GM23248 (cell line): ENCODE measurements at places on chromosomes 3 and 15. TPM values are rescaled to one million over a fixed set of nuclear protein-coding genes. Genes with fewer than 3 reads are reported as not detected.

GRCh38 chr3:17065315-17065714 is 180.6 kb downstream of the PLCL2 start:
- peaks cover under 1% of the 10 kb centered on the region; the same call in 1 of the 2 replicates for H3K4me1 ChIP-seq
- H3K27me3 ChIP-seq: no peaks in the 10 kb centered on the region
- H3K4me3 ChIP-seq: no peak overlapping the region
- H3K36me3 ChIP-seq: no peaks in the 10 kb centered on the region

The GATA2 gene
- total RNA-seq: 23.8 and 28.6 TPM in 2 replicates

GRCh38 chr3:24483873-24484272 is 10.8 kb downstream of the THRB start:
- H3K27me3 ChIP-seq: no peaks in the 10 kb centered on the region
- H3K4me1 ChIP-seq: peaks cover 11% of the 10 kb centered on the region
- no peaks in the 10 kb centered on the region for H3K36me3 ChIP-seq
- no peak overlapping the region for H3K27ac ChIP-seq
- no peak overlapping the region for H3K4me3 ChIP-seq
- DNase-seq: no peak

The CLDN18 gene
- total RNA-seq: not detected in 2 replicates

GRCh38 chr15:42804739-42805138 is 67.8 kb upstream of the CDAN1 start:
- H3K27me3 ChIP-seq: no peaks in the 10 kb centered on the region
- no peaks in the 10 kb centered on the region for H3K36me3 ChIP-seq
- no peak overlapping the region for H3K4me3 ChIP-seq

- no peaks in the 10 kb centered on the region for H3K27me3 ChIP-seq
- H3K4me3 ChIP-seq: peak overlapping the region; percentile 48
- peak; percentile 40 for DNase-seq
These were observed 31.1 kb upstream of the RASA2 start for GRCh38 chr3:141455603-141456300.

DNA sequence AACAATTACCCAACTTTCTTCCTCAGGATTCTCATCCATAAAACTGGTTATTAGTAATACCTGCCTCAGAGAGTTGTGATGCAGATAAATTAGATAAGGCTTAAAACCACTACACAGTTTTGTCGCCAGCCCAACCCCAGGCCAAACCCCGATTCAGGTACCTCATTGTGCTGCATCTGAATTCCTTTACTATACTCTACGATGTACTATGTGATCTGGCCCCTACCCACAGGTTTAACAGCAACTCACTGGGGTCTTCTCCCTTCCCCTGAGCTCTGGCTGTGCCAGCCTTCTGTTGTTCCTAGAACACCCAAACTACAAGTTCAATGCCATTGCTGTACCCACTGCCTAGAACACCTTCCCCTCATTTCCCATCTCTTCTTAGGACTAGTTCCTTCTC is 64.6 kb downstream of the MYO5A start:
- DNase-seq: peak; percentile 16
- H3K36me3 ChIP-seq: no peaks in the 10 kb centered on the region
- H3K27ac ChIP-seq: no peak overlapping the region
- H3K4me3 ChIP-seq: no peak overlapping the region

GRCh38 chr3:128867200-128868125 is 12.0 kb upstream of the ACAD9 start:
- H3K36me3 ChIP-seq: no peaks in the 10 kb centered on the region
- H3K4me3 ChIP-seq: no peak overlapping the region
- DNase-seq: no peak
- H3K27me3 ChIP-seq: no peaks in the 10 kb centered on the region

The ZNF660 gene
- 0.76 and 0.97 TPM in 2 replicates for total RNA-seq

GRCh38 chr3:122515020-122515468 is 305 bp upstream of the KPNA1 start:
- H3K4me1 ChIP-seq: peaks cover 15% of the 10 kb centered on the region; the same call in 1 of the 2 replicates
- peak overlapping the region; percentile 81 for H3K4me3 ChIP-seq
- DNase-seq: no peak
- no peaks in the 10 kb centered on the region for H3K27me3 ChIP-seq
- no peak overlapping the region; the same call in 1 of the 2 replicates for H3K27ac ChIP-seq
- no peaks in the 10 kb centered on the region for H3K36me3 ChIP-seq

DNA sequence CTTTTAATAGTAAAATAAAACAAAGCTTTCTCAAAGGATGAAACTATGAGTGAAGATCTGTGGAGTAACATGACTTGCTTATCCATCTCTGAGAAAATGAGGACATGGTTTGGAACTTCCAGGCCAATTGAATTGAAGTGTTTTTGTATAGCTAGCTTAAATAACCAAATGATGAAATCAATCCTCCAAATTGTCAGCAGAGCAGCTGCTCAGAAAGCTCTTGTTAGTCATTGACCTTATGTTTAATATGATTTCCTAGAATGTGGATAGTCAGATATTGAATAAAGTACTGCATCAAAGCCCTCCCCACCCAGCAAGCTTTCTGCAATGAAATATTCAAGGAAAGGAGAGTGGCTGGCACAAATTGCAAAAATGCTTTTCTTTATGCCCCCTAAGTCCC is 437.2 kb downstream of the MFSD1 start:
- no peaks in the 10 kb centered on the region for H3K36me3 ChIP-seq
- H3K27me3 ChIP-seq: no peaks in the 10 kb centered on the region
- no peak overlapping the region for H3K27ac ChIP-seq
- peaks cover 37% of the 10 kb centered on the region for H3K4me1 ChIP-seq
- no peak overlapping the region for H3K4me3 ChIP-seq
- DNase-seq: peak; percentile 51

DNA sequence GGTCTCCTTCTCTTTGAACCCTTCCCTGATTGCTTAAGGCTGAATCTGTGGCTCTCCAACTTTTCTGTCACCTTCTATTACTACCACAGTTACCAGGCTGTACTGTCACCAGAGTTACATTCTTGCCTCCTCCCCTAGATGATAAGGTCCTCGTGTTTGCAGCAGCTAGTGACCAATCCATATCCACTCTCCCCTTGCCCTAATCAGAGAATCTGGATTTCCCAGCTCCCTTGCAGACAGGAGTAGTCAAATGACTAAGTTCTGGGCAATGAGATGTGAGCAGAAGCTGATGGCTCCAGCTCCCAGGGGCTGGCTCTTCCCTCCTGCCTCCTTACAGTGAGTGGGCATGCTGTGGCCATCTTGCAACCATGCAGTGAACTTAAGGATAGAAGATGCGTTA is 95.4 kb upstream of the VGLL4 start:
- H3K27me3 ChIP-seq: no peaks in the 10 kb centered on the region
- DNase-seq: peak; percentile 43
- H3K4me3 ChIP-seq: no peak overlapping the region
- no peaks in the 10 kb centered on the region for H3K4me1 ChIP-seq
- no peaks in the 10 kb centered on the region for H3K36me3 ChIP-seq
- no peak overlapping the region for H3K27ac ChIP-seq

The CLEC3B gene
- 42.1 and 45.4 TPM in 2 replicates for total RNA-seq

- no peak overlapping the region for H3K27ac ChIP-seq
- no peaks in the 10 kb centered on the region for H3K27me3 ChIP-seq
- no peaks in the 10 kb centered on the region for H3K36me3 ChIP-seq
- H3K4me1 ChIP-seq: peaks cover 15% of the 10 kb centered on the region
These were observed 39.6 kb upstream of the PDZRN3 start for GRCh38 chr3:73664389-73664788.

DNA sequence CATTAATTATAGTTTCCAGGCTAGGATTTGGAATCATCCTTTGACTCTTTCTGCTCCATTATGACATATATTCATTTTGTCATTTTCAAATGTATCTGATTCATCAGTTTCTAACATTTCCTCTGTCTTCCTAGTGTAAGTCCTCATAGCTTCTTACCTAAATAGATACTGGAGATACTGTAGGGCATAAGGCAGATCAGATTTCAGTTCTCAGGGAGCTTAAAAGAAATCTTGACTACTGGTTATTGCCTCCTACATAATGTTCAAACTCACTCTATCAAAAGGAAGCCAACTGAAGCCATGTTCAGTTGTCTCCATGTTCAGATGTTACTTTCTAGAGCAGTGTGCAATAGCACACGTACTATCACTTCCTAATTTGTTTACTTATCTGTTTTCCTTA is 29.6 kb upstream of the CTDSPL2 start:
- H3K4me1 ChIP-seq: no peaks in the 10 kb centered on the region
- H3K36me3 ChIP-seq: no peaks in the 10 kb centered on the region; the same call in 1 of the 2 replicates
- H3K27me3 ChIP-seq: no peaks in the 10 kb centered on the region
- no peak overlapping the region for H3K4me3 ChIP-seq
- no peak overlapping the region for H3K27ac ChIP-seq

GRCh38 chr15:74525309-74525708 is 15.7 kb upstream of the ARID3B start:
- peak overlapping the region; percentile 28; the same call in 1 of the 2 replicates for H3K27ac ChIP-seq
- no peak overlapping the region for H3K4me3 ChIP-seq
- H3K4me1 ChIP-seq: peaks cover 28% of the 10 kb centered on the region
- DNase-seq: peak; percentile 24
- no peaks in the 10 kb centered on the region for H3K27me3 ChIP-seq

DNA sequence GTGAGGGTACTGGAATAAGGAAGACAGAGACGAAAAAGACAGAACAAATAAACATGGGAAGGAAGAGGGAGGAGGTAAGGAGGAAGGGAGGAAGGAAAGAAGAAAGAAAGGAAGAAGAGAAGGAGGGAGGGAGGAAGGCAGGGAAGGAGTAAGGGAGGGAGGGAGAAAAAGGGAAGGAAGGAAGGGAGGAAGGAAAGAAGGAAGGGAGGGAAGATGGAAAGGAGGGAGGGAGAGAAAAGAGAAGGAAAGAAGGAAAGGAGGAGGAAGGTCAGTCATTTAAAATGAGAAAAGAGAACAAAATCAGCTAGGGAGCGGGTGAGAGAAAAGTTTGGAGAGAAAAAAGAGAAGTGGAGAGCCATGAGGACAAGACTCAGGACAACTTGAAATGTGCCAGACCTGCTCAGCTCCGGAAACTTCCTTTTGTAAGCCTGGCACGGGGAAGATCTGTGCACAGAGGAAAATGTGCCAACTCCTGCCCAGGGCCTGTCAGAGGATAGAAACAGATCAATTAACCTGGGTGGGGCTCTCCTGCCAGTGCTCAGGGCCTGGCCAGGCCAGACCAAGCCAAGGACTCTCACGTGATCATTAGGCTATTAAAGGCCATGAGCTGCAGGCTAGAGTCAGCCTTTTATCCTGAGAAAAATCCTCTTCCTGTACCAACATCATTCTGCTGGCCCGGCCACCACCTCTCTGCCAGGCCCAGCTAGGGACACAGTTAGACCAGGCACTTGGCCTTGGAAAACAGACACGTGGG is 50.1 kb upstream of the BCL6 start:
- H3K27me3 ChIP-seq: no peaks in the 10 kb centered on the region

GRCh38 chr15:66405007-66405406 is 18.3 kb downstream of the MAP2K1 start:
- no peaks in the 10 kb centered on the region for H3K36me3 ChIP-seq
- H3K4me1 ChIP-seq: peaks cover 31% of the 10 kb centered on the region
- no peak overlapping the region for H3K4me3 ChIP-seq
- DNase-seq: no peak
- H3K27me3 ChIP-seq: no peaks in the 10 kb centered on the region

The RASGRP1 gene
- total RNA-seq: 1.5 and 3.0 TPM in 2 replicates

- DNase-seq: no peak
These were observed 69.7 kb downstream of the MRPL46 start for GRCh38 chr15:88397506-88397905.

GRCh38 chr3:128995737-128996136 is 1.9 kb upstream of the CFAP92 start:
- H3K4me3 ChIP-seq: no peak overlapping the region
- H3K27me3 ChIP-seq: peaks cover 64% of the 10 kb centered on the region
- H3K36me3 ChIP-seq: no peaks in the 10 kb centered on the region
- DNase-seq: no peak
- H3K27ac ChIP-seq: no peak overlapping the region

DNA sequence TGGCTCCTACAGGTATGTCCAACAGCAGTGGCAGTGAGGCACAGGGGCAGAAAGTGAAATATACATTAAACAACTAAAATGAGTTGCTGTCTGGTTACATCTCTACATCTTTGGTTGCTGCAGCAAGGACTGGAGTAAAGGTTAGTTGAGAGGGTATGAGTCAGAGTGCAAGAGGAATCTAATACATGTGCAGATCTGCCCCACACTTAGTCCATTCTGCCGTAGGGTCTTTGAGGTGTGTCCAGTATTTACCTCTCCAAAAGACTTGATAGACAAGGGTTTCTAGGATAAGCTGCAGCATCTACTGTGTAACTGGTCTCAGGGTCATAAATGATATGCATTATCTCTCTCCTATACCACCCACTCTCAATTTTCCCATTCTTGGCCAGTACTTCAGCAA is 6.2 kb upstream of the NEDD4 start:
- H3K36me3 ChIP-seq: no peaks in the 10 kb centered on the region
- no peak for DNase-seq
- peaks cover 8% of the 10 kb centered on the region for H3K4me1 ChIP-seq
- H3K4me3 ChIP-seq: no peak overlapping the region
- no peaks in the 10 kb centered on the region for H3K27me3 ChIP-seq

- no peaks in the 10 kb centered on the region for H3K36me3 ChIP-seq
- DNase-seq: no peak
- no peaks in the 10 kb centered on the region for H3K4me1 ChIP-seq
These were observed 1030.0 kb downstream of the TBL1XR1 start for GRCh38 chr3:176167272-176167671.

The GADL1 gene
- total RNA-seq: 0.13 TPM in 1 of 2 replicates, not detected in the other

DNA sequence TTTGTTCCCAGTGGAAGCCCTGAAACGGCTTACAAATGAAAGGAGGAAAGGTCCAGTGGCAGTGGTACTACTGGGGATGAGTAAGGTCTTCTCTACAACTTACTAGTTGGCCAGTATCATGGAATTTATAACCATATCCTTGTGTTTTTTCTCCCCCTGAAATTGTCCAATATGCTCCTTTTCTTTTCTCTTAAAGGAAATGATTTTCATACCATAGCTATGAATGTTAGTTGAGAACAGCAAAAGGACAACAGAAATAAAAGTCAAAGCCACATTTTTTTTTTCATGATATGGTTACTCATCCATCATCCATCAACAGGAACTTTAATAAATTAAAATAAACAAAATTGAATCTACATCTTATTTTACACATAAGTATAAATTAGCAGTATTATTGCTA is 450.4 kb downstream of the MFSD1 start:
- DNase-seq: peak; percentile 76
- H3K4me1 ChIP-seq: peaks cover 31% of the 10 kb centered on the region
- peaks cover 4% of the 10 kb centered on the region; the same call in 1 of the 2 replicates for H3K27me3 ChIP-seq
- peak overlapping the region; percentile 38 for H3K4me3 ChIP-seq

The ZNF80 gene
- total RNA-seq: not detected in 2 replicates

GRCh38 chr3:98603580-98603979 is 10.2 kb upstream of the CPOX start:
- no peak overlapping the region for H3K27ac ChIP-seq
- H3K36me3 ChIP-seq: no peaks in the 10 kb centered on the region
- no peak overlapping the region for H3K4me3 ChIP-seq
- H3K27me3 ChIP-seq: no peaks in the 10 kb centered on the region

The ZFYVE19 gene
- total RNA-seq: 24.2 and 33.5 TPM in 2 replicates

DNA sequence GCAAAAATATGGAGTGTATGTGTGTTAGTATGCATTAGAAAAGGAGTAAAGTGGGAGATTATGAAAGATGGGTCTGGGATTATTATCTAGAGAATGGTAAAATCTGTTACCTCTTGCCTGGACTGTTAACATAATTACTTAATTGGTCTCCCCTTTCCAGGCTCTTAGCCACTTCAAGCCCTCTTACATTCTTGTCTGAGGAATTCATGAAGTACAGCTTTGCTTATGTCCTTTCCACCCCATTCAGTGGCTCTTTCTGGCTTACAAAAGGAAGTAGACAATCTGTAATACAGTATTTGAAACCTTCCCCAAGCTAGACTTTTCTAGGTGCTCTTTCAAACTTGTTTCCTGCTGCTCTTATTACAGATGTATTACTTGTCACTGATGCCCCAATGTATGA is 129.8 kb downstream of the MBNL1 start:
- H3K27me3 ChIP-seq: no peaks in the 10 kb centered on the region
- H3K4me3 ChIP-seq: no peak overlapping the region
- no peak for DNase-seq

- H3K36me3 ChIP-seq: no peaks in the 10 kb centered on the region
- no peak for DNase-seq
- peaks cover 37% of the 10 kb centered on the region for H3K27me3 ChIP-seq
- no peak overlapping the region for H3K27ac ChIP-seq
- no peaks in the 10 kb centered on the region for H3K4me1 ChIP-seq
These were observed 83.8 kb upstream of the SLC6A6 start for GRCh38 chr3:14318646-14319045.
